ENCODE measurements at places on chromosomes 1 and 21.

- DNase-seq = no peak
Observed at GRCh38 chr1:53296117-53296749, 31.6 kb downstream of the LRP8 start.

GRCh38 chr1:201538612-201539551 lies at the start of gene NAV1:
Gene NAV1, plus strand, starts transcription at chr1:201539127. Its CDS starts 83,758 bp downstream, at chr1:201622885.
- DNase-seq = peak; percentile 63

DNA sequence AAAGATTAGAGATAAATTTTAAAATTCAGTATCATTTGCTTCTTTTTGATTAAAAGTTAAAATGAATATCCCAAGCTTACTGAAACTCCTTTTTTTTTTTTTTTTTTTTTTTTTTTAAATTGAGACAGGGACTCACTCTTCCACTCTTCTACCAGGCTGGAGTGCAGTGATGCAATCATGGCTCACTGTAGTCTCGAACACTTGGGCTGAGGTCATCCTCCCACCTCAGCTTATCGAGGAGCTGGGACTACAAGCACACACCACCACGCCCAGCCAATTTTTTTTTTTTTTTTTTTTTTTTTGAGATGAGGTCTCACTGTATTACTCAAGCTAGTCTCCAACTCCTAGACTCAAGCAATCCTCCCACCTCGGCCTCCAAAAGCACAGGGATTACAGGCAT lies 92.1 kb upstream of the RGS18 start:
- DNase-seq = no peak

DNA sequence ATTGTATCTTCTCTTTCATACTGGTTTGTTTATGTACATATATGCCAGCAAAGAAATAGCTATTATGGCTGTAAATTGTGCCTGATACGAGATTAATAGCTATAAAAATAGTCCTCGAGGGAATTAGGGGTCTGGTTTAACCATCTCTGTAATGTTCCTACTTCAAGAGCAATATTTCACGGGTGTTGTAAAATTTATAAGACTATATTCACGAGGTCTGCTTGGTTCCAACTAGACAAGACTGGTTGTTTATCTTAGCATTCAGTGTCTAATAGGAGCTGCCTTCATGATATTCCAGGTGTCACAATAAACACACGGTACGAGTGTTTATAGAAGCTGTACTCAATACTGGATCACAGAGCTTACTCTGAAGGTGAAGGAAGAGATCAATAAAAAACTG lies 389.9 kb downstream of the SIPA1L2 start:
- DNase-seq = no peak

DNA sequence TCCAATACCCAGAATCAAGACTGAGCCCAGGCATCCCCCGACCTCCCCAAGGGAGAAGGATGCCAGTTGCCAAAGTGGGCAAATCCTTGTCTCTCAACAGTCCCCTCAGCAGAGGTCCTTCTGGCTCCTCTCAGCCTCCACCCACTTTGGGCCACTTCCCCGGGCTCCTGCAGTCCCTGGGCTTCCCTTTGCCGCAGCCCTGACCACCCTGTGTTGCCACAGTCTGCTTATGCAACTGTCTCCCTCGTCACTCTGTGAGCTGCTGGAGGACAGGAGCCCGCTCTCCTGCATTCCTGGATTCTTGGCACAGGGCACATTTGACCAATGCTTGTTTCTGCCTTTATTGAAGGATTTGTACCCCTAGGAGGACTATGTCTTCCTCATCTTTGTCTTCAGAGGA lies 2.9 kb upstream of the LRP8 start:
- DNase-seq = peak; percentile 83

GRCh38 chr1:154443274-154444013 lies 38.3 kb downstream of the IL6R start:
- DNase-seq = no peak

GRCh38 chr1:44289530-44289929 lies 65.5 kb downstream of the ERI3 start:
- no peak for DNase-seq
